ENCODE measurements at places on chromosomes 12 and 14.

DNA sequence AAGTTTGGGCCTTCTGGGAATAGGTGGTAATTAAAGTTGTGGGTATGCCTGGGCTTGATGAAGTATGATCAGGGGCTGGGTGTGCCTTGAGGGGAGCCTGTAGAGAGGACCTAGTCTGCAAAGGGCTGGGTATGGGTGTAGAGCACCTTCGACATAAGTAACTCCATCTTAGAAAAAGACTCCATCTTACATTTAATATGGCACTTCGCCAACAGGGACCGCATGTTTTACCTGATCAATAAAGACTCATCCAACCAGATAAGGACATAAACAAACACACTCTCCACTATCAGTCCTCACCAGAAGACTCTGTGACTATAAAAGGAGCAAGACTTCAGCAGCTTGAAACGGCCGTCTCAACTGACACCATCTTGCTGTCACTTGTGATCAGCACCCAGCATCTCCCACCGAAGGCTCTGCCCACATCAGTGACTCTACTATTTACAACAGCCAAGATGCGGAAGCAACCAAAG, 23.5 kb upstream of the GPR68 start:
- no peak for DNase-seq

DNA sequence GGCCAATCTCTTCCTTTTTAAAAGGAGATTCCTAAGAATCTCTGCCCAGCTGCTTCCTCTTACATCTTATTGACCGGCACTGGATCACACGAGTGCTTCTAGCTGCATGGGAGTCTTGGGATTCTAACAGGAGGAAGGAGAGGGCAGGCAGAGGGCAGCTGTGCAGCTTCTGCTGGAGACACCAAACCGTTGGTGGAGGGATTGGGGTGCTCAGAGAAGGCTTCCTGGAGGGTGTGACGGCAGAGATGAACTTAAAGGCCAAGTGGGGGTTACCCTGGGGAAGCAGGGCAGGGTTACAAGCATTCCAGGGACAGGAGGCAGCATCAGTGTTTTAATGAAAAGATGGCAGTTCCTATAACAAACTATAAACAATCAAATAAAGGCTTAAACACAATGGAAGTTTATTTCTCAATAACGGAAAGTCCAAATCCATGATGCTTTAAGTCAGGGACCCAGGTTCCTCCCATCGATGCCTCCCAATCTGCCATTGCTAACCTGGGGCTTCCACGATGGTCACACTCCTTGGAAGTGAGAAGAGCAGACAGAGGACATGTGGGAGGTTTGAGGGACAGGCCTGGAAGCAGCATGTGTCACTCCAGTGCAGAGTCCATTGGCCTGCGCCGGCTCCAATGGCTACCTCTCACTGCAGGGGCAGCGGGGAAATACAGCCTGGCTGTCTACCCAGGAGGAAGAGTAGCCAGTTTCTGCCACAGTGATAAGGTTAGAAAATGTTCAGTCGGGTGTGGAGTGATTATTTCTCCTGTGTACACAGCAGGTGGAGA, 53.1 kb upstream of the DDX11 start:
- DNase-seq = no peak

DNA sequence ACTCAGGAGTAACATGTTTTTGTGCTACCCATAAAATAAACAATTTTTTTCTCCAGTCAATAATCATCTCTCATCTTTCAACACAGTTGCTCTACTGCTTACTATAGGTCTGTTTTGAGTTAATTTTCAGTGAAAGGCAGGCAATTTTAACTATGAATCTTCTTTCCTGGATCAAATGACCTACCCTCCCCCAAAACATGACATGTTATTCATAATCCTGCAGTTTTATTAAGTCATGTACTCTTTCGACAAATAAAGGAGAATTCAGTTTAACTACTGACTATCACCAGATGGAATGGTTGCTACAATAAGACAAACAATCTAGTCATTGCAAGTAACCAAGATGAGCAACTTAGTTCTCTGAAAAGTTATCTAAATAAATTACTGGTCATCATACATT, 106.0 kb upstream of the FAR2 start:
- DNase-seq = no peak

- no peak for DNase-seq
Measured at GRCh38 chr14:91927191-91927590, 20.3 kb downstream of the FBLN5 start.

- no peak for DNase-seq
Measured at GRCh38 chr14:102821252-102821651, 44.0 kb downstream of the TRAF3 start.

DNA sequence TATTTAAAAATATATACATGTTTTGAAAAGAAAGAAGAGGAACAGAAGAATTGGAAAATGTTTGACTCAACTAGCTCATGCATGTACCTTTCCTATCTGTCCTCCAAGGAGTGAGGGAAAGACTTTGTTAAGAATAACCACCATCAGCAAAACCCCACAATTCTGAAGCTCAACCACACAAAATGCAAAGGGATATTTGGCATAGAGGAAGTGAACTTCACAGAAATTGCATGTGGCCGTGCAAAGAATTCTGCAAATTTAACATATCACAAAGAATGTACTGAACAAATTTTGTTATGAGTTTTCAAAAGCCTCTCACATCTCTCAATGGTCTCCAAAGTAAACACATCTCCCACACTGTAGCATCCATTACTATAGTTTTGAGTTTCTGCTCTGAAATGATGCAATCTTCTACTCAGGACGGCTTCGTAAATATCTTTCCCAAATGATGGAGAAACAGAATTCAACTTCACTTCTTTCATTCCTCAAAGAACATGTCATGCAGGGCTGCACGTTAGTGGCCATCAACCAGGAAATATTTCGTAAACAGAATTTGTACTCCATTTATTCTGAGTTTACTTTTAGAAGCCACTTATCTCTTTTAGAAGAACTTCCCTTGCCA, 17.6 kb downstream of the DUSP6 start:
- DNase-seq = no peak

Data from amniotic stem cell (primary cell).